ENCODE measurements at places on chromosomes 16 and 17.

DNA sequence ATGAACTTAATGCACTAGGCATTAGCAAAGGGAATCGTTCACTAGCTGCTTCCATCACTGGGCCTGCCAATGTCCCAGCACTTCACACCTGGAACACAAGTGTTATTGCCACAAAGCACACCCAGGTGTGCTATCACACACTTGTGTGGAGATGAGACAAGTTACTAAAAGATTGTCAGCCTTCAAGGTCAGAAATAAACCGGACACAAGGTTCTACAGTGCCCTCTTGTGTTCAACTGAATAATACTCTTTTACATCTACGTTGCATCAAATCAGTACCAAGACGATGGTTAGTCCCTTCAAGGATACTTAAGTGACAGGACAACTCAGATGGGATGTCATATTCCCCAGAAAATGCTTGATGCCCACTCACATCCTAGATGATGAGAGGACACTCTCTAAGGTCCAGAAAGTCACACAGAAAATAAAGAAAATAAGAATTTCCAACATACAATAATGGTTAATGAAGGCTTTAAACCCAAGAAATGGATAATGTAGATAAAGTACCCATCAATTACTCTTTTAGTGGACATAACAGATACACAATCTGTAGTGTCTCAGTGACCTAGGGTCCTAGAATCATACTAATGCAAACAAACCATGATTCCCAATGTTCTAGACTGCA lies 16.4 kb upstream of the GLG1 start:
- DNase-seq = peak; percentile 62

DNA sequence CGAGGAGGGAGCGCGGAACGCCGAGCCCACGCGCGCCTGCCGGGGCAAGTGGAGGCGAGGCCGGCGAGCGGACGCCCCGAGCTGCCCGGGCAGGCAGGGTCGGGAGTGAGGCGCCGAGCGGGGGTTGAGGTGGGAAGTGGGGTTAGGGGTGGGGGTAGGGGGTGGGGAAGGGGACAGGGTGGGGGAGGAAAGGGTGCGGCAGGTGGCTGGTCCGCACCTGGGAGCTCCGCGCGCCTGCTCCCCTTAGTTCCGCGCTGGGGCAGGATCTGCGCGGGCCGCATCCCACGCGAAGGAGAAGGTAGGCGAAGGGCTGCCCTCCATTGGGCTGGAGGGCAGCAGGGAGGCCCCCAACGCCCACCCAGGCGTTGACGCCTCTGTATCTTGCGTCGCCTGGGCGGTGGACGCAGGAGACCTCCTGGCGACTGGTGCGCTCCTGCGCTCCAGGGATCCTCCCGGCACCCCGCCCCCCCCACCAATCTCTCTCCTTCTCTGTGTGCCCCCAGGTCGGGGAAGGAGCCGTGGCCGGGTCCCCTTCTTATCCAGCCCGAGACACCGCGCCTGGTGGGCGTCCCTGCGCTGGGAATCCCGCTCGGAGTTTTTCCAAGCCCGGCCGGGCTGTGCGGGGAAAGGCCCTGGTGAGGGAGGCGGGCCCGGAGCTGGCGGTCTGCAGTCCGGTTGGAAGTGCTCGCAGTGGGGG lies 51.3 kb upstream of the AMZ2 start:
- no peak for DNase-seq

DNA sequence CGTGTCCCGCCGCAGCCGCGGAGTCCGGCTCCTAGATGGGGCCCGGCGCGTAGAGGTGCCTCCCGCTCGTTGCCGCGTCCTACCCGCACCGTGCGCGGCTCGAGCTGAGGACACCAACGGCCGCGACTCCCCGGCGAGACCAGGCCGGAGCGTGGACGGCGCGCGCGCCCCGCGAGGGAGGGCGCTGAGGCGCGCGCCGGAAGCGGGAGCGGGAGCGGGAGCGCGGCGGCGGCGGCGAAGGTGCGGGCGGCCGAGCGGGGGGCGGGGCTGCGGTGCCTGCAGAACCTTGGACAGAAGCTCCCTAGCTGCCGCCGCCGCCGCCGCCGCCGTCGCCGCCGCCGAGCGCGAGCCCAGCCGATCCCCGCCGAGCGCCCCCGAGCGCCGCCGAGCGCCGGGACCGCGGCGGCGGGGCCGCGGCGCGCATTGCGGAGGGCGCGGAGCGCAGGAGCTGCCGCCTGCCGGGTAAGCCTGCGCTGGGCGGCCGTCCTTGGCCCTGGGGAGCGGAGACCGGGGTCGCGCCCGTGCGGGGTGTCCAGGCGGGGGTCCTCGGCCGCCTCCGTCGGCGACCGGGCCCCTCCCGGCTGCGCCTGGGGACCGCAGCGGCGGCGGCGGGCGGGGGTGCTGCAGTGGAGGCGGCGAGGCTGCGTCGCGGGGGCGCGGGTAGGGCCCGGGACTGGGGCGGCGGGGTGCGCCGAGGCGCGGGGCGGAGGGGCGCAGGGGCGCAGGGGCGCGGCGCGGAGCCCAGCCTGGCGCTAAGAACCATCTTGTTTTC lies at the start of gene CDK5R1:
TSS of gene CDK5R1 (plus strand) at position 293 of the 772 bp plus-strand sequence. CDS start 628 bp downstream, outside the sequence.
- DNase-seq = peak; percentile 58

DNA sequence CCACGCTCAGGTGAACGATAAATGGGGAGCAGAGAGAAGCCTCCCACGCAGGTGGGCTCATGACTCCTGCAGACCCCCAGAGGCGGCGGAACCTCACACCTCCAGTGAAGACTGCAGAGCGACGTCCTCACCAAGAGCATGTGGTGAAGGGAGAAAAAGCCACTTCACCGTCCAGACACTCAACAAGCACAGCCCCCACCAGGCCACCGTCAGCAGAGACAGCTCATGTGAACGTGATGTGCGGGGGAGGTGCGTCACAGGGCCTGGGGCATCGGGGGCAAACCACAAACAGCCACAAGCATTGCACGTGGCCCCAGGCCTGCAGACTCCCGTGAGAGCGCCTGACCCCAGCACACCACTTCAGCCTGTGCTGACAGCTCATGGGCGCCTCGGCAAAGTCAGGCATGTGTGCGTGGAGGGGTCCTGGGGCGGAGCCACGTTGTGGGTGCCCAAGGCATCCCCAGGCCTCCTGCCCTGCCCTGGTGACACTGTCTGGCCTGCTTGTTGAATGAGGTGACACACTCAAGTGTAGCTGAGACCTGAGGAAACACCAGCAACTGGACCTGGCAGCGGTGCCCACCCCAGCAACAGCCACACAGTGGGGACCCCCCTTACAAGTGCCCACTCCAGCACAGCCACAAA lies 19.0 kb downstream of the LMF1 start:
- DNase-seq = no peak

- DNase-seq = no peak
These were observed 33.3 kb upstream of the DYNLRB2 start for GRCh38 chr16:80507538-80507937.

DNA sequence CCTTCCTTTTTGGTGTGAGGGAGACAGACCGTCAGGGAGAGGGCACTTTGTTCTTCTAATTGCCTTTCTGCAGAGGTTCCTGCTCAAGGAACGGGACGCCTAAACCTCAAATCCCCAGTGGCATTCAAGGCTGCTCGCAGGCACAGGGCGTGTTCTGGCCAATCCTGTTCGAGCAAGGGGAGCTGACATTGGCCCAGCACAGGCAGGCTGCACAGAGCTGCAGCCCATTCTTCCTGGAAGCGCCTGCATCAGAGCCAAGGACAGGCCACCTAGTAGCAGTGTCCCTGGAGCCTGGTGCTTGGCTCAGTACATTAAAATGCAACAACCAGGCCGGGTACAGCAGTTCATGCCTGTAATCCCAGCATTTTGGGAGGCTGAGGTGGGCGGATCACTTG lies 72.2 kb upstream of the CREBBP start:
- peak; percentile 75 for DNase-seq

GRCh38 chr17:28684963-28685362 lies 23.0 kb downstream of the SUPT6H start:
- DNase-seq = peak; percentile 55

DNA sequence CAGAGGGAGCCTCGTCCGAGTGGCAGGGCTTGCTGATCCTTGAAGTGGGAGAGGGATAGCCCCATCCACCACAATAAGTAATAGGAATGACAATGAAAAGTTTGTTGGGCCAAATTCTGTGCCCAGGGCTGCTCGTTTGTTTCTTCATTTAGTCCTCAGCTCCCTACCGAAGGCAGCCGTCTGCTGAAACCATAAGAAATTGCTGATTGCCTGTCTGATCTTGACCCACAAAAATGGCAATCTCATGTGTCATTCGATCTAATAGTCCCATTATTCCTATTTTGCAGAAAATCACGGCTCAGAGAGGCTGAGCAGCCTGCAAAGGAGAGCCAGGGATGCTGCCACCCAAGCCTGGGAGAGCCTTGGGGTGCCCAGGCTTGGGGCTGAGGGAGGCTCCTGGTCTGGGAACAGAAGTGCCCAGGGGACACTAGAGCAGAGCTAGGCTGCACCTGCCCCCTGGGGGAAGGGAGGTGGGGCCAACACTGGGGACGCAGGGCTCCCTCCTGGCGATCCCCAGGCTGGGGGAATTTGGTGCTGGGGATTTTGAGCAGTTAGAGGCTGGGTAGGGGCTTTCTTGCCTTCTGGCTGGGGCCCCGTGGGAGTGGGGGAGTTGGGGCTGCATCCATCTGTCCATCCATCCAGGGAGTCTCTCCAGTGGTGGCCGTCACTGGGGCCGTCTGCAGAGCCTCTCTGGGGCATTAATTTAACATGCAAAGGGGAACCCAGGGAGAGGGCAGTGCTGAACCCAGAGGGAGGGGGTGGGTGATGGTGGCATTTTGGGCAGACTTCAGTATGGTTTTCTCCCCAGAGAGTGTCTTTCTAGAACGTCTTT lies 53.5 kb downstream of the SOCS1 start:
- DNase-seq = peak; percentile 62

GRCh38 chr16:6916946-6917345 lies 415.7 kb upstream of the RBFOX1 start:
- no peak for DNase-seq

DNA sequence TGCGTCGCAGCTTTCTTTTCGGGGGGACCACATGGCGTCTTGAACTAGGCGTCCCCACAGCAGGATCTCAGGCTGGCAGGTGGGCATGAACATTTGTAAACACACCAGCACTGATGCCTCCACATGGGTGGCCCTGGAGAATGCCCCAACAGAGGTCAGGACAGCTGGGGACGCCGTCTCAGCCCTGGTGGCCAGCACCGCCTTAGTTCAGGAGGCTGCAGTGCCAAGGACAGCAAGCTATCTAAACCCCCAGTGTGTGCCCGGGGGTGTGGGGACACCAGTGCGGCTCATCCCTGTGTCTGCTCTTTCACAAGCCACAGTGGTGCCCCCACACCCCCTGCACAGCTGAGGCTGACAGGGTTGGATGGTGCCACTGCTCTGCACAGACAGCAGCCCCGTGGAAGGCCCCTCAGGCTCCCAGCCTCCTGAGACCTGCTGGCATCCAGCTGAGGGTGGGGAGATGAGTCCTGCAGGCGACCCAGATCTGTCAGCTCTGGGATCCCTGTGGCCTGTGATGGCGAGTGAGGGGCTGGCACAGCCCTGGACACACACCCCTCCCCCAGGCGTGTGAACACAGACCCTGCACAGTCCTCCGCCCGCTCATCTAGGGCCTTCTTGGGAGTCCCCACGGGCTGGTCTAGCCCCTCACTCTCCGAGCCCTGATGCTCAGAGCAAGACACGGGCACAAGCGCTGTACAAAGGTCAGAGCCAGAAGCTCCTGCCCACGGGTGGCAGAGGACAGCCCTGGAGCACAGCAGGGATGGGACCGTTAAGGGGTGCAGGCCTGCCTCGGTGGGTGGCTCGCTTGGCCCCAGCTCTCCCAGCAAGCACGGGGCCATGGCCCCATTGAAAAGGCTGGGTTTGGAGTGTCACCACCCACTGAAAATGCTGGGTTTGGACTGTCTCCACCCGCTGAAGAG lies 10.7 kb downstream of the FSCN2 start:
- DNase-seq = no peak

DNA sequence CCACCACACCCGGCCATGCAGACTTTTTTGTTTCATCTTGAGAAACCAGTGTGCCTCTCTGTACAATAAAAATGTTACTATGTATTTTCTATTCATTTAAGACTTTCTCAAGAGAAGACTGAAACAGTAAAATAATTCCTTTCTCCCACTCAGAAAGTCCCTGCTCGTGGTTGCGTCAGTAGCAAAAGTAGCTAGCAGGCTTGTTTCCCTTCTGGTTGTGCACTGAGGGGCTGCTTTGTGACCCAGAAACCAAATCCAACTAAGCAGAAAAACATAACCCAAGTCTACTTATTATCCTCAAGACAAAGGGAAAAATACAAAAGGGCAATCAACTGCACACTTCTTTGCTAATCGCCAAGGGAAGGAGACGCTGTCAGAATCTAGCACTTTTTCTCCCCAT lies 3.4 kb upstream of the PNPO start:
- DNase-seq = no peak

- DNase-seq = peak; percentile 39
These were observed 393.2 kb downstream of the PMP22 start for GRCh38 chr17:14871921-14872320.

- no peak for DNase-seq
These were observed 44.8 kb upstream of the HLF start for GRCh38 chr17:55219934-55220333.

DNA sequence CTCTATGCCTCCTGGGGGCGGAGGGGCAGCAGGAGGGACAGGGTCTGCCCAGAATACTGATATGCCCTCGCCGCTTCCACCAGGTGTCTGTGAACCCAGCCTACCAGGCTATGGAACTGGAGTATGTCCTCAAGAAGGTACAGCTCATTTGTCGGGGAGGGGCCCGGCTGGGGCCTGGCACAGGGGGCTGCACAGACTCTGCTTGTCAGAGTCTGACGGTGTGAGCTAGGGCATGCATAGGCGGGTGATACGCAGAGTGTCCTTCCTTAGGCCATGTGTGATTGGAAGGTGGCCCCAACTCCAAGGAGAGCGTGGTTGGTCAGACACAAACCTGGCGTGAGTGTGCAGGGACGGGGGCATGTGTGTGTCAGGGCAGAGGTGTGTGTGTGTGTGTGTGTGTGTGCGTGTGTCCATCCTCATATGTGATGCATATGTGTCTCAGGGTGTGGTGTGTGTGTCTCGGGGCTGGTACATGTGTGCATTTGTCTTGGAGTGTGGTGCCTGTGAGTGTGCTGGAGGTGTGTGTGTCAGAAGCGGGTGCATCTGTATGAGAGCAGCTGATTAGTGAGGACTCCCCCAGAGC lies 7.0 kb downstream of the CHAD start:
- DNase-seq = no peak

- DNase-seq = peak; percentile 49
These were observed 115.0 kb downstream of the SPACA3 start for GRCh38 chr17:33106525-33107165.

GRCh38 chr16:27088216-27088615 lies 21.5 kb downstream of the C16orf82 start:
- no peak for DNase-seq

- no peak for DNase-seq
These were observed 2.1 kb downstream of the RHBDL1 start for GRCh38 chr16:677316-678190.

- no peak for DNase-seq
These were observed 82.6 kb upstream of the CNTNAP4 start for GRCh38 chr16:76194616-76195015.

- no peak for DNase-seq
These were observed 187.8 kb downstream of the RAB11FIP4 start for GRCh38 chr17:31579265-31579664.

- peak; percentile 83 for DNase-seq
These were observed 54.1 kb downstream of the XYLT1 start for GRCh38 chr16:17416461-17417311.

Data from AG10803 (cell line).